Stimulated activated CD4-positive, alpha-beta T cell treated with anti-CD3 and anti-CD28 coated beads, Interleukin-4, amount 100 ng/mL, for 1 hour (primary cell): ENCODE measurements at places on chromosomes 2 and 18.
A peak's percentile ranks its signal among the peaks of the same experiment; 100 is the strongest.

- DNase-seq: no peak
Measured at GRCh38 chr2:234913208-234913626, 38.6 kb upstream of the SH3BP4 start.

DNA sequence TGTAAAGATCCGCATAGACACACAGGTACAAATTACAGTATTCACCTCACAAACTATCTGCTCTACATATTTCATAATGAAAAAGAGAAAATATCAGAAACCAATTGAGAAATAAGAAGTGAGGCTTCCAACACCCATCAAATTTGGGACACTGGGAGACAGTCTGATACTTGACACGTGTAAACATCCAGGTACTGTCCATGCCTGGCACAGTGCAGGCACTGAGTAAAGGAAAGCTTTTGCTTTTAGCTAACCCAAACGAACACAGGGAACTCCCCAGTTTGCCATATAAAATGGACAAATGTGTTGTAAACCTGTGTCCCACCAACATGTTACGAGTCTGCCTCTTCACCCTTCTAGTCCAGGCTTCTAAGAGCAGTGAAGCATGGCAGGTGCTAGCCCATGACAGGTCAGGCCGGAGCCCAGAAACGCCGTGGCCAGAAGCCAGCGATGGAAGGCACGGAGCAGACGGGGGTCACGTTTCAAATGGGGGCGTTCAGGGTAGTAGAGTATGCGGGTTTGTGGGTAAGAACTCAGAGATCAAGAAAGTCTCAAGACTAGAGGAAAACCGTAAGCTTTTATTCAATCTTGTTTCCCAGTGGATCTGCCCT, 27.0 kb downstream of the CDH2 start:
- no peak for DNase-seq

GRCh38 chr18:25533218-25533617, 181.3 kb upstream of the ZNF521 start:
- no peak for DNase-seq

DNA sequence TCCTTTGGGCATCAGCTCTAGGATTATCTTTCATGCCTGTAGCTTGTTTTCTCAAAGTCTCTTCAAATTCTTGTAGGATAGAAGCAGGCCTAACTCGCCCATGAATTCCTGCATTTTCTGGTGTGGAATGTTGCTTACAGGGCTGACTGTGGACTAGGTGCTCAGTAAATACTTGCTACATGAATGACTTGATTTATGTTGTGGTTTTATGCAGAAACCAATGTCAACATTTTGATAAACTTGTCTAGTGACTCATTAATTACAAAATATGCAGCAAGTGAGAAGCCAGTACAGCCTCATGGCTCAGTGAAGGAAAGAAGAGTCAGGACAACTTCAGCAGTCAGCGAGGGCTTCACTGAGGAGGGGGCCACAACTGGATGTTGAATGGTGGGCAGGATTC, 110.6 kb upstream of the SIX2 start:
- no peak for DNase-seq

- no peak for DNase-seq
Measured at GRCh38 chr2:28165087-28165635, 227.5 kb upstream of the FOSL2 start.

GRCh38 chr18:79987566-79987965, 797 bp downstream of the TXNL4A start:
- no peak for DNase-seq

- DNase-seq: peak; percentile 23
Measured at GRCh38 chr2:231613331-231613662, 20.6 kb downstream of the TEX44 start.

DNA sequence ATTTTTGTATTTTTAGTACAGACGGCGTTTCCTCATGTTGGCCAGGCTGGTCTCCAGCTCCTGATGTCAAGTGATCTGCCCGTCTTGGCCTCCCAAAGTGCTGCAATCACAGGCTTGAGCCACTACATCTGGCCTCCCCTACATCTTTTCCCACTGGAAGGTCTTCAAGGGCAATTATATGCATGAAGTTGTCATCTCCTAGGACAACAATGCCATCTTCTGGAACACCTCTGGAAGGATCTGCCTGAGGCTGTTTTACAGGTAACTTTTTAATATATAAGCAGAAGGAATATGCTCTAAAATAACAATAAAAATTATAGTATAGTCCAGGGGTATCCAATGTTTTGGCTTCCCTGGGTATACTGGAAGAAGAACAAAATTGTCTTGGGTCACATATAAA, 321.4 kb downstream of the AFF3 start:
- no peak for DNase-seq

DNA sequence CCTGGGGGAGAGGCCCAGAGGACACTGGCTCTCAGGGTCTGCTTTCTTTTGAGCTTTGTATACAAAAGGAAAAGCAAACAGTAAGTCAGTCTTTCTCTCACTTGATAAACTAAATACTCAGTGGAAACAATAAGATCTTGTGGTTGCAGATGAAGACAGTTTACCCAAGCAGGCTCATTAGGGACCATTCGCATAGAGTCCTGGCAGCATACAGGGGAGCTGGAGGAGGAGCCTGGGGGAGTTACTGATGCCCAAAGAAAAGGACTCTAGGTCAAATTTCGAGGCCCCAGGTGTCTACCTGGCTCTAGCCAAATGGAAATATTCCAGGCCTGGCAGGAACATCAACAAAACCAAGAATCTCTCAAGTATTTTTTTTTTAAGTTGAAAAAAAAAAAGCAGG, 225.3 kb downstream of the CNTNAP5 start:
- no peak for DNase-seq

DNA sequence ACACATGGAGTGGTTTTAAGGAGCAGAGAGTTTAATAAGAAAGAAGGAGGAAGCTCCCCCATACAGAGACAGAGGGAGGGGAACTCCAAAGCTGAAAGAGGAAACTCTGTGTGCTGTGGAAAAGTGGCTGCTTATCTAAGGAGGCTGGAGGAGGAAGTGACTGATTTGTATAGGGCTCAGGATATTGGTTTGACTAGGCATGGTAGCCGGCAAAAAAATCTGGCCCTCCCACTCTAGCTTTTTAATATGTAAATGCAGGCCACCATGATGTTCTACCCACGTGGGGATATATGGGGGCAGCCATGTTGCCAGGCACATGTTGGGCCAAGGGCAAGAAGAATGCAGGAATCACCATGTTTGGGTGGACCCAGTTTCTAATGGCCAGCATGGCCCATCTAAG, 64.3 kb downstream of the HNMT start:
- no peak for DNase-seq

DNA sequence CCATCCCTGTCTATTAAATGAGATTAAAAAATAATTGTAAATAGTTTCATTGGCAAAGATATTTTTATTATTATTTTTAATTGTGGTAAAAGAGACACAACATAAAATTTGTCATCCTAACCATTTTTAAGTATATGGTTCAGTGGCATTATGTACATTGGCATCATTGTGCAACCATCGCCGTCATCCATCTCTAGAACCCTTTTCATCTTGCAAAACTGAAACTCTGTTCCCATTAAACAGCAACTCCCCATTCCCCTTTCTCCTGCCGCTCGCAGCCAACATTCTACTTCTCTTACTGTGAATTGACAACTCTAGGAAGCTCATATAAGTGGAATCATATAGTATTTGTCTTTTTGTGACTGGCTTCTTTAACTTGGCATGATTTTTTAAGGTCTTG, 25.3 kb downstream of the LAMA3 start:
- no peak for DNase-seq

- no peak for DNase-seq
Measured at GRCh38 chr18:49228187-49228586, 232.3 kb downstream of the DYM start.

GRCh38 chr2:237418300-237418699, 4.3 kb upstream of the COL6A3 start:
- DNase-seq: no peak

GRCh38 chr2:239112127-239112774, 264.4 kb downstream of the TWIST2 start:
- no peak for DNase-seq

- DNase-seq: no peak
Measured at GRCh38 chr18:45437366-45437765, 177.9 kb upstream of the SLC14A2 start.

GRCh38 chr18:2114289-2114688, 457.0 kb downstream of the METTL4 start:
- DNase-seq: no peak

- no peak for DNase-seq
Measured at GRCh38 chr2:145653553-145653952, 1133.6 kb upstream of the ZEB2 start.

- DNase-seq: no peak
Measured at GRCh38 chr2:30756051-30756719, 51.1 kb downstream of the CAPN13 start.

GRCh38 chr18:79604205-79604912, 75.2 kb upstream of the CTDP1 start:
- DNase-seq: no peak

DNA sequence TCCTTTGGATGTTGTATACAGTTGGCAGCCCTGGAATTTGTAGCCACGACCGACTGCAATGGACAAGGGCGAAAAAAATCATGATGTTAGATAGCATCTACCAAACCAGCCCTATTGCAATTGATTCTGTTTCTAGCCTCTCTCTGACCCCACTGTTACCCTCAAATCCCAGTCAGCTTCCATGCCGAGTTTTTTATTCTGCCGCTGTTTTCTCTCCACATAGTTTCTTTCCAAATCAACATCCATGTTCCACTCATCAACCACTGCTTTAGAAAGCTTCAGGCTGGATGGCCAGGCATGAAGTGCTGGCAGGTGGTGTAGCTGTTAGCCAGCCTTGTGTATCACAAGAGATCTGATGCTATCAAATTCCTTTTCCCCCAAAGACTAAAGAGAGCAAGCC, 272.8 kb downstream of the FIGN start:
- DNase-seq: no peak

DNA sequence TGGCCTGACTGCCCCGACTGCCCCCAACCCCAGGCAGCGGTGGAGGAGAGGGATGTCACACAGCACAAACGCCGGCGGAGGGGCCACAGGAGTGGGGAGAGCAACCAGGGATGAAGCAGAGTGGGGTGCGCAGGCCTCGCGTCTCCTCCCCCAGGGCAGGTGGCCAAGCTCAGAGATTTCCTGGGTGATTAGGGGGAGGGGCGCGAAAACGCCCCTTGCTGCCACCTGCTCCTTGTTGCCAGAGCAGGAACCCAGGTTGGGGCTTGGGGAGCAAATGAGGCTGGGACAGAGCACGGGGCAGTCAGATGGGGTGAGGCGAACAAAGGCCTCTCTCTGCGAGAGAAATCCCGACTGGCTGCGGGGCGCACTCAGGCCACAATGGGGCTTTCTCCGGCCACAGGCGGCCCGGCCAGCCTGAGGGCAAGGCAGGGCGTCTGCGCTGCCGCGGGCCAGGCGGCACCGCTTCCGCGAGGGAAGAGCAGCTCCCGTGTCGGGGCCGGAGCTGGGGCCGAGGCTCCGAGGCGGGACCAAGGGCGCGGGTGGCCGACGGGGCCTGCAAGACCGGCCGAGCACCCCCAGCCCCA, 11.5 kb downstream of the TEX44 start:
- DNase-seq: no peak

GRCh38 chr2:146262606-146263005, 1582.2 kb upstream of the ACVR2A start:
- no peak for DNase-seq

DNA sequence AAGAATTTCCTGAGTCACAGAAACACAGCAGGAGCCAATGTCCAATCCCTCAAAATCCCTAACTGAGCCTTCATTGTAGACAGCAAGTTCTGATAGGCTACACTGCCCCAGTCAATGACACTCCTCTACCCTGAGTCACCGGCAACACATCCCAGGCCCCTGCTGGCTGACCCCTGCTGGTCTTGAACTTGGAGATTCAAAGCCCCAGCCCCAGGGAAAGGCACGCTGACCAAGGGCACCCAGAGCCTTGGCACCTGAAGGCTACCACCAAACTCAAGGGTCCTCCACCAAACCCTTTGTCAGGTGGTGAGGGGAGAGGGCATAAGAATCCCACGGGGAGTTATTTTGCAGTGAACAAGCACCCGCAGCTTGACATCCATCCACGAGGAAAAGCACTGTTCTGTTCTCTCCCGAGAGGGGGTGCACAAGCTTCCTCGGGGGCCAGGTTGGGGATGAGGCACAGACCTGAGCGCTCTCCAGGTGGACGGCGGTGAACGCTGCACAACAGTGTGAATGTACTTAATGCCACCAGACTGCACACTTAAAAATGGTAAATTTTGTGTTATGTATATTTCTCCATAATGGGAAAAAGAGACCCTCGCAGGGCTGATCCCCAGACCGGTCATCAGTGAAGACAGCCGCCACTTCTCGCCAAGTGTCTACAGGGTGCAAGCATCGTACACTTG, 46.9 kb downstream of the TFCP2L1 start:
- no peak for DNase-seq

- no peak for DNase-seq
Measured at GRCh38 chr2:154537024-154537423, 161.5 kb upstream of the KCNJ3 start.

DNA sequence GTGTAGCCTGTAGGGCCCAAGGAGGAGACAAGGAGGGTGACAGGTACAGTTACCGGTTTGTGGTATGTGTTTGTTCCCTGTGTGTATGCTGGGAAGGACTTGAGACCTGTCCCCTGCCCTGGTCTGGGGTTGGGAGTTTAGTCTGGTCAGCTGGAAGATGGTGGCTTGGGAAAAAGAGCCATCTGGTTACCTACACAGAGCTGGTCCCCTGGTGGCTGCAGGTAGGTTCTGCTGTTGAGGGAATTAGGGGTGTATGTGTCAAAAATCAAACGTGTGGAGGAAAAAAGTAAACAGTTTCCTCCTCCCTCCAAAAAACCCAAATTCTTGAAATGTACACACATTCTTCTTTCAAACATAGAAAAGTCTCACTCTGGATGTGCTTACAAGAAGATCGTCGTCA, 24.3 kb downstream of the PTMA start:
- no peak for DNase-seq

GRCh38 chr2:9417725-9418124, 5.6 kb downstream of the ITGB1BP1 start:
- no peak for DNase-seq

- DNase-seq: no peak
Measured at GRCh38 chr2:101842471-101842870, 145.0 kb downstream of the MAP4K4 start.

DNA sequence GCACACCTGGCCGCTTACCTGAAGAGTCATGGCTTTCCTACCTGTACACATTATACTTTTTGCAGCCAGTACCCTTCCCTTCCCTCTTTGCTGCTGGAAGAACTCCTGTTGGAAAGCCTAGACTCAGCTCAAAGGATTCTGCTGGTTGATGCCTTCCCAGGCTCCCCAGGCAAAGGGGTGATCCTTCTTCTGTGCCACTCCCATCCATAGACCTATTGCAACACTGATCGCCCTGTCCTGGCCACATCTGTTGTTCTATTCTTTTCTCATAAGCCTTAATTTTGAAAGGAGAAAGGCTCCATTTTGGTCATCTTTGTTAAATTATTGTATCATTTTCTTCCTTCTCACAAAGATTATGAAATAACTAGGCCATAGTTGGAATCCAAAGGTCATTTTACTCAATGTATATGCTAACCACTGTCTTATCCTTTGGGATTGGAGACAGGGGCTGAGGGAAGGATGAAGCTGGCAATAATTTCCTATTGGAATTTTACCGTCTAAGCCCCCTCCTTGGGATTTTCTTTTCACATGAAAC, 3.4 kb upstream of the PRKCE start:
- DNase-seq: no peak
